ENCODE measurements at places on chromosomes 7 and 10.
A peak's percentile ranks its signal among the peaks of the same experiment; 100 is the strongest.

- no peak for DNase-seq
Observed at GRCh38 chr7:70736715-70737460, 395.1 kb upstream of the GALNT17 start.

- no peak for DNase-seq
Observed at GRCh38 chr10:107418085-107418806, 253.7 kb upstream of the SORCS1 start.

DNA sequence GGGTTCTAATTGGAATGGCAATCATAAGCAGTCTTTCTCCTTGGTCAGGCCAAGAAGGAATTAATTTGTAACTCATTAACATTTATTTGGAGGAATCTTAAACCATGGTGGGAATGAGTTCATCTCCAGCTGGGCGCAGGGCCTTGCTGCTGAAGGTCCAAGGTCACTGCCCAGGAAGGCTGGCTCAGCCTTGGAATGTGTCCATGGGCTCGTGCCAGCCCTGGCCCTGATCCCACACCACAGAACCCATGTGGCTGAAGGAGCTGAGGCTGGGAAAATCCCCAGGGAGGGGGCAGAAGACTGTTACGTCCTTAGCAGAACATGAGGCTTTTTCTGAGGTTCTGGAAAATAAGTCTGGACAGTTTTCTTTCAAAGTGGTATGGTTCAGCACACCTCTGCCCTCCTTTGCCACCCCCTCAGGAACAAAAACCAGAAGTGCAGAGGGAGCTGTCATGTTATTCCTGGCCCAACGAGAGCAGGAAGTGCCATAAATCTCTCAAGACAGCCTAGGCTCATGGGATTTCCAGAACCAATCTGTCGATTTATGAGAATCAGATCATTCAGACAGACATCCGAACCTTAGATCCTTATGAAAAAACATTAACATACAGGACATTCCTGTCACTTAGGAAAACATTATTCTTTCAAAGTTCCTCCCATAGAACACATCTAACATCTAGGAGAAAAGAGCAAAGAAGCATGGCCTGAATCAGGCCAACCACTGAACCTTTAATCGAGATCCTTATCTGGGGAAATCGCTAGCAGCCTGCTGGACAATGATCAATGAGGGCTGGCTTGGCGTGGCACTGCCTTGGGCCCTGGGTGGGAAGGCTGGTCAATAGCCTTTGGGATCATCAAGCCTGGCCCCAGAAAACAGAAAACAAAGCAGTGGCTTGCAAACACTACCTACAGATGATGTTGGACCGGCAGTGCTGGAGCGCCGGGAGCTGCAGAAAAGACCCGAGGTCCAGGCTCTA is 134.3 kb downstream of the TAX1BP1 start:
- DNase-seq: peak; percentile 83

DNA sequence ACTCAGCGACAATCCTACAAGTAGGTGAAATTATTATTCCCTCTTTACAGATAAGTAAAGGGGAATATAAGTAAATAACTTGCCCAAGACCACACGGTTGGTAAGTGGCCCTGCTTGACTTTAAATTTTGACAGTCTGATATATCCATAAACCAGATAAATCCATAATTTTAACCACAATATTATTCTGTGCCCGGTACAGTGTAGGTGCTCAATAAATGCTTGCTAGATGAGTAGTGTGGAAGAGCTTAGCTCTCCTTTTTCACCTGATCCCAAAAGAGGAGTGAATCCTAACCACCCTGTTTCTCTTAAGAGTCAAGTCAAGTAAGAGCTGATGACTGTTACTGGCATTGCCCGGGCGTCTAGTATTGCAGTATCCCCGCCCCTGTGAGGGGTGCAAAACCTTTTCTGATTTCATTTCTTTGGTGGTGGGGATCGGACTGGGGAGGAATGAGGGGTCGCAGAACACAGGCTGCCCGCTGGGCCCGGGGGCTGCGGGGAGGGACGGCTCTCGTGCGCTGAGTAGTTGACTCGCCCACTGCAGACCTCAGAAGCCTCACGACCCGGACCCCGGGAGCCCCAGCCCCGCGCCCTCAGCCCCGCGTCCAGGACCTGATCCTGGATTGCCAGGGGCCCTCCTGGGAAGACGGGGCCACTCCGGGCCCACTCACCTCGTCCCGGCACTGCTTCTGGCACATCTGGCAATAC is 490 bp downstream of the KIN start:
- no peak for DNase-seq

DNA sequence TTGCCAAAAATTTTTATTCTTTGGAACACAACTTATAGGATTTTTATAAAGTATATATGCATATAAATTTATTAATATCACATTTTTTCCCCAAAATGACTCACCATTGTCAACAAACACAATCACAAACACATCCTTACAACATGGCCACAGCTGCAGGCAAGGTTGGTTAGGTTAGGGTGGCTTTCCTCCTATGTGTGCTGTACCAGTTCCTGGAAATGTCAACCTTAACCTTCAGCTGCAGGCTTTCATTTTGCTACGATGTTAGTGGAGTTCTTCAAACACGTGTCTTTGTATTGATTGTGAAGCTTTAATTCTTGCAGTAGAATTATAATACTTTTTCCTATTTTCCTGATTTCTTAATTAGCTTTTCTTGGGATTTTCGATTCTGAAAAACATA is 185.8 kb downstream of the PTEN start:
- DNase-seq: no peak

GRCh38 chr10:124388476-124388822 is 30.3 kb downstream of the OAT start:
- no peak for DNase-seq

- no peak for DNase-seq
Observed at GRCh38 chr7:24817339-24817738, 60.1 kb upstream of the GSDME start.

- no peak for DNase-seq
Observed at GRCh38 chr10:15182540-15183207, 14.2 kb upstream of the NMT2 start.

DNA sequence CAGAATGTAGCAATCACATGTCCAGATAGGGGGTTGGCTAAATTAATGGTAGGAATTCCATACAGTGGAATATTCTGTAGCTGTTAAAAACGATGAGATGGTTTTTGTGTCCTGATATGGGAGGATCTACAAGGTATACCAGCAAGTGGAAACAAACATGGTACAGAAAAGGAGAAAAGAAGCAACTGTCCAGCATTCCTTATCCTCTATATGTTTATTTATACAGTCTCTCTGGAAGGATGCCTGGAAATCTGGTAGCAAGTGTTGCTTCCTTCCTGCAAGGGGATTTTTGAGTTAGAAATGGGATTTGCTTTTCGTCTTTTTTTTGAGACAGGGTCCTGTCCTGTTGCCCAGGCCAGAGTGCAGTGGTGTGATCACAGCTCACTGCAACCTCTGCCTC is 19.3 kb downstream of the IL15RA start:
- no peak for DNase-seq

DNA sequence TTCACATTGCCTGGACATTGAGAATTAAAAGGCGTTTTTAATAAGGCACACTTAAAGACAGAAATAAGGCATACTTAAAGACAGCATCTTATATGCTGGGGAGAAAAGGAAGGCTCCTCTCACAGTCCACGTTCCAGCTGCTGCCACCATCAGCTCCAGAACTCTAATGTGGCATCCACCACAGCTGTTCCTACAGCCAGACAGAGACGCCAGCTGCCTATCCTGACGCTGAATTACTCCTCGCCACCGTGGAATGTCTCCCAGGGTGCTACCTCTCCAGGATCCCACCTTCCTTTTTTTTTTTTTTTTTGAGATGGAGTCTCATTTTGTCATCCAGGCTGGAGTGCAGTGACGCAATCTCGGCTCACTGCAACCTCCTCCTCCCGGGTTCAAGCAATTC is 30.8 kb downstream of the SLC37A3 start:
- DNase-seq: no peak

DNA sequence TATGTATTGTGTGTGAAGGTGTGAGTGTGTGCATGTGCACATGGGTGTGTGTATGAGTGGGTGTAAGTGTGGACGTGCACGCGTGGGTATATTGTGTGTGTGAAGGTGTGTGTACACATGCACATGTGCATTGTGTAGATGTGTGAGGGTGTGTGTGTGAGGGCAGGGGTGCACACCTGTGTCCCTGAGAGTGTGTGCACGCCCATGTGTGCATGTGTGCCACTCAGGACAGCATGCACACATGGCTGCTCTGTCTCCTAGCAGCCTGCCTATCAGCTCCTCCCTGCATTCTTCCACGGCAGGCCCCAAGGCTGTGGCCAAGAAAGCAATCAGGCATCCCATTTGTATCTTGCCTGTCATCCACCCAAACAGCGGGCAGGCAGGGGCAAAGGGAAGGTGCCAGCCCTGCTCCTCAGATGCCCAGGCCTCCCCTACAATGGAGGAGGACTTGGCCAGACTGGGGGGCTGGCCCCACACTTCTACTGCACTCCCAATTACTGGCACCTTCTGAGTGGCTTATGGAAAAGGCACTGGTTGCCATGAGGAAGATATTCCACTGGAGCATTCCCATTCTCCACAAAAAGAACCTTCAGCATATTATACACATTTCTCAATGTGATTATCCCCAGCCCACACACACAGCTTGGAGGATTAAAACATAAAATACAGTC is 380.4 kb upstream of the ZMIZ1 start:
- no peak for DNase-seq

- DNase-seq: peak; percentile 93
Observed at GRCh38 chr7:150898475-150899011, 46.2 kb downstream of the AOC1 start.

DNA sequence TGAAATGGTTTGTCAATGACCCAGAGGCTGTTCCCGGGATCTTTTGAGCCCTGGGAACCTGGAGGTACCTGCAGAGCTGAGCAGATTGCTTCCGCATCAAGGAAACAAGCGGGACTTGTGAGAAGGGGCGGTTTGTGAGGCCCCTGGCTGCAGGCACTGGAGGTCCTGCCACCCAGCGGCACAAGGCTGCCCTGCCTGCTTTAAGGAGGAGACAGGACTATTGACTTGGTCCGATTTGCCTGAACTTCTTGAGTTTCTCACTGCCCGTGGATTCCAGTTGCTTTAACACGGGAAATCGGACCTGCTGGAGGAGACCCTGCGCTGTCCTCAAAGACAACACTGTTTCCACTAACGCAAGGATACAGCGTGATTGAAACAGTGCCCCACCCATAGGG is 130.1 kb downstream of the DNAJB6 start:
- no peak for DNase-seq

- DNase-seq: no peak
Observed at GRCh38 chr10:63409465-63410027, 56.2 kb downstream of the JMJD1C start.

- peak; percentile 31 for DNase-seq
Observed at GRCh38 chr7:1459920-1460820, 900 bp upstream of the MICALL2 start.

DNA sequence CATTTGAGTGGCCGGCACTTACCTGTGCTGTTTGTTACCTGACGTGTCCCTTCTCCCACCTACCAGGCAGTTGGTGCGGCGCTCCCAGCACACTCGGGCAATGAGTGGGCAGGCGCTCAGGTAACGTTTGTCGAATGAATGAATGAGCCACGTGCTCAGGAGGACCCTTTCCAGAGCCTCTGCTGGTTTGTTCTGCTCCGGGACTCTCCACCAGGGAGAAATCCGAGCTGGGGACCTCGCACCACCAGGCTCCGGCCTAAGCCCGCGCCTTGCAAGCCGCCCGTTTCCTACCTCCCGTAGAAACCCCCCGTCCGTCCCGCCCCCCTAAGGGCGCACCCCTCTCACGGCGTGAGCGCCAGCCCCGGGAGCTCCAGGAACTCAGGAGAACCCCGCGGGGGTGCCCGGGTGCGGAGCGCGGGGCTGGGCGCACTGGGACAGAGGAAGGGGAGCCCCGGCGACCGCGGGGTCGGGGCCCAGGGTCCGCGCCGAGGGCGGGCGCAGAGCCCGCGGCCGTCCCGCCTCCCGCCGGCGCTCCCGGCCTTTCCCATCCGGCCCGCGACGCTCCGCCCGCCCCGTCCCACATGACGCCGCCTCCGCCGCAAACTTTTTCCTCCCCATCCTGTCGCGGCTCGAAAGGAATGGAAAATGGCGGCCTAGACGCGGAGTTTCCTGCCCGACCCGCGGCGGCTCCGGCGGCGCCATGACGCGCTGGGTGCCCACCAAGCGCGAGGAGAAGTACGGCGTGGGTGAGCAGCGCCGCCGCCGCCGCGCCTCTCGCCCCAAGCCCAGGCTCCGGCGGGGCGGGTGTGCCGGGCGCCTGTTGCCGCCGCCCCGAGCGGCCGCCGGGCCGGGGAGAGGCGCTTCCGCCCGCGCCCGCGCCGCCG is at the start of gene DOCK1:
Gene DOCK1 (plus strand): TSS at position 611 of the 884 bp plus-strand sequence. CDS start 90 bp downstream, at position 701.
- DNase-seq: peak; percentile 93

DNA sequence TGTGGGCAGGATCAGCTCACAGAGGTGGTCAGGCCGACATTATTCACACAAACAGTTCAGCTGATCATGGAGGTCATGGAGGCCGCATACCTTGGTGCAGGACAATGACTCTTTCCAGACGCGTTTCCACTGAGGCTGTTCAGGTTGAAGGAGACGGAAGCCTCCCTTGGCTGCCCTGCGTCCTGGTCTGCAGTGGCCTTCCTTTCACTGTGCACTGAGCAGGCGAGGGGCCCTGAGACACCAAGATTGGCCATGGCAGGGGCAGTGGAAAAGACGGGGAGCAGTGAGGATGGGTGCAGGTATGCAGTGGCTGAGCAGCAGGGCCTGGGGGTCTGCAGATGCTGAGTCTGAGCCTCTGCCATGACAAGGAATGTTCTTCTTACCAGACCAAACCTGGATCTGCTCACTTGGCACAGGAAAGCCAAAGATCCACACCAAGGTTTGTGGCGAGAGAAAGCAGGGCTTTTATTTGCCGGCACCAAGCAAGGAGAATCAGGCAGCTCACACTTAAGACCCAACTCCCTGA is 263.3 kb downstream of the GLRX3 start:
- DNase-seq: no peak

GRCh38 chr7:69753981-69754380 is 155.7 kb downstream of the AUTS2 start:
- DNase-seq: no peak

DNA sequence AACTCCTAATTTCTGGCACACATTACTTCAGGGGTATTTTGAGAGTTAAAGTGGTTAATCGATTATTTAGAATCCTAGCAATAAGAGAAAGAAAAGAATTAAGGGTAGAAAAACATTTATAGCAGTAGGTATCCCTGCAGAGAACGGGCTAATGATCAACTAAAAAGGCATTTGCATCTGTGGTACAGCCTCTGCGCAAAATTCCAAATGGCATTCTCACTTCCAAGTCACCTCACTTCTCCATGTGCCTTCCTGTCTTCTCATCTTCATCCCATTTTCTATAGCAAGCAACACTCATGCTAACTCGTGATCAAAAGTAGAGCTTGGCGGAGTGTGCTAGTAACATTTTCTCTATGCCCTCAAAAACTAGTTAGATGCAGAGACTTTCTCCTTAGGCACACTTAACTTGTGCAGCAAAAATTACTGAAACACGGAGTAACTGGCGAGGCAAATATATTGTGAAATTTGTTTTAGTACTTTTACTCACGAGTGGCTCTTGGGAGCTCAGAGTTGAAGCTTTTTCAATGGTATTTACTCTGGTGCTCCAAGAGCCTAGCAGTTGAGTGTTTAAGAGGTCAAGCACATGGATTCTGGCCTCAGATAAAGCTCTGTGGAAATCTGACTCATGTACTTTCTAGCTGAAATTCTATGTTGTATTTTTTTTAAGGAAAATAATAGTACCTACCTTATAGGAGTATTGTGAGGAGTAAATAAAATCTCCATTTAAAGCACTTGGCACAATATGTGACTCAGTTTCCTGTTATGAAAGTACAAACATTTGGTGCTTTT is 65.1 kb downstream of the MET start:
- DNase-seq: peak; percentile 45
